Left renal pelvis (tissue), 4 donors: ENCODE measurements at places on chromosomes 6 and 20. TPM values are rescaled to one million over a fixed set of nuclear protein-coding genes. Genes with fewer than 3 reads are reported as not detected.

DNA sequence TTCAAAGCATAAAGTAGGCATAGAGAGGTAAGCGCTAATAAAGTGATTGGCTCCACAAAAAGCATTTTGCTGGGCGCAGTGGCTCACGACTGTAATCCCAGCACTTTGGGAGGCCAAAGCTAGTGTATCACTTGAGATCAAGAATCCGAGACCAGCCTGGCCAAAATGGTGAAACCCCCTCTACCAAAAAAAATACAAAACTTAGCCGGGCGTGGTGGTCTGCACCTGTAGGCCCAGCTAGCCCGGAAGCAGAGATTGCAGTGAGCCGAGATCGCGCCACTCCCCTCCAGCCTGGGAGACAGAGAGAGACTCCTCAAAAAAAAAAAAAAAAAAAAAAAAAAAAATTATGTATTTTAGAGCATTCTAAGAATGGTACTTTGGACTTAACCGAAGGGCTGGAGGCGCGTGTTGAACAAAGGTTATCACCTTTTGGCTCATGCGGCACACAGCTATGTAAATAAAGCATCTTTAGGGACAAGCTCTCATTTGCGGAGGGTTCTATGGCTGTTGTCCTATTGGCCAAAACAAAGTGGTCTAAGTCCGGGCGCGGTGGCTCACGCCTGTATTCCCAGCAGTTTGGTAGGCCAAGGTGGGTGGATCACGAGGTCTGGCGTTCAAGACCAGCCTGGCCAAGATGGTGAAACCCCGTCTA lies 17.4 kb downstream of the HFE start:
- DNase-seq, result no peak

LY6G6F gene
- polyA plus RNA-seq, result not detected

OR2B3 gene
- polyA plus RNA-seq, result not detected

DNA sequence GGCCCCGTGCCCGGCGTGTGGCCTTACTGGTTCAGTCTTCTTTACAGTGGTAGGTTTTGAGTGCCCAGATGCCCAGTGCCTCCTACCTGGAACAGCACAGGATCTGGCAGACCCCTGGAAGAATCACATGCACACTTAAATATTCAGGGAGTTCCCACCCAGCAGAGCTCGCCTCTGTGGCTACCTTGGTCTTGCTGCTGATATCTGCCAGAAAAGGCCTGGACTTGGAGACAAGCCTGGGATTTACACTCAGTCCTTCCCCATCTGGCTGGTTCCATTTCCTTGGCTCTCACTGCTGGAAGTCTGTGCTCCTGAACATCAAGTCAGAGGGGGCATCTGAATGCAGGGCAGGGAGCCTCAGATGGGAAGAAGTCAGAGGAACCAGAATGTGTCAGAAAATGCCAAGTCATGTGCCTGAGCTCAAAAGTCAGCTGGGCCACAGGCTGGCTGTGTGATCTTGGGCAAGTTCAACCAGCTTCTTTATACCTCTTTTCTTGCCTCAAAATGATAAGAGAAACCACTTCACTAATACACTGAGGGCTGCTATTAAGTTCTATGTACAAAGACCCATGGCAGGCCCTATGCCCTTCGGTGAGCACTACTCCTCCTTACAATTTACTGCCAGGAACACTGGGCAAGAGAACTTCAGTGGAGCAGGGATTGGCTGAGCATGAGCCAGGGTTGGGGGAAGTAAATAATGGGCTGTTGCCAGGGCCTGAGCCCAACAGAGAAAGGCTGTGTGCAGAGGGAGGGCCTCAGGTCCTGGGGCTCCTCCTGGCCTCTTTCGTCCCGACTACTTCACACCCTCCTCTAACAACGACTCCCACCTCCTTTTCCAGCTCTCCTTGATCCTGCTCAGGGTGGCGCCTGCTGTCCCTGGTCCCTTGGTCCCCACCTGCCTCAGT lies 158.1 kb upstream of the PROKR2 start:
- DNase-seq, result no peak

GRCh38 chr6:44120692-44121443 lies 6.4 kb downstream of the MRPL14 start:
- DNase-seq, result no peak

FHL5 gene
- polyA plus RNA-seq, result 0.42 TPM
